ENCODE measurements at places on chromosomes 2 and 18. TPM values are rescaled to one million over a fixed set of nuclear protein-coding genes. Genes with fewer than 3 reads are reported as not detected.

DNA sequence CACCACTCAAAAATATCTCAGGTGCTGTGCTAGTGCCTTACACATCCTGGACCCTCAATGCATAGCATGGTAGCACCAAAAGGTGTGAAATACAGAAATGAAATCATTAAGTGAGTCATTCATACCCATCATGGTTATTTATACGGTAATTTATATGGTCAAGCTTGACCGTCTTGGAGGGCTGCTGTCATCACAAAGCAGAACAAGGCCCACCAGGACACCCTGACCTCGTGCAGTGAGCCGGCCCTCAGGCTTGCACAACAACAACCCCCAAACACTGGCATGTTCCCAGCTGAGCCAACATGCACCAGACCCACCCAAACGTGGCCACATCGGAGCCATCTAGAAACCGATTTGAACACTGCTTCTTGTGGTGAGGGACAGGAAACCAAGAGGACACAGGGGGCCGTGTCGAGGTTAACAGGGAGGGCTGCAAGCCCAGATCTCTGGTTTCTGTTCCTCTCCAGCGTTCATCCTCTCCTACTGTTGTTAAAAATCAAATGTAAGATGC, 378.5 kb upstream of the ID2 start:
- peak overlapping the region; percentile 87 for H3K27ac ChIP-seq
- peak overlapping the region; percentile 82 for H3K4me3 ChIP-seq
- H3K4me1 ChIP-seq = peaks cover 66% of the 10 kb centered on the region
- no peaks in the 10 kb centered on the region for H3K36me3 ChIP-seq

REG3A gene
- not detected for total RNA-seq

- no peak overlapping the region for H3K4me3 ChIP-seq
- H3K27ac ChIP-seq = no peak overlapping the region
- H3K36me3 ChIP-seq = peaks cover 2% of the 10 kb centered on the region
- H3K4me1 ChIP-seq = peaks cover 17% of the 10 kb centered on the region
- no peaks in the 10 kb centered on the region for H3K27me3 ChIP-seq
Measured at GRCh38 chr2:61857224-61857623, 3.4 kb upstream of the FAM161A start.

DNA sequence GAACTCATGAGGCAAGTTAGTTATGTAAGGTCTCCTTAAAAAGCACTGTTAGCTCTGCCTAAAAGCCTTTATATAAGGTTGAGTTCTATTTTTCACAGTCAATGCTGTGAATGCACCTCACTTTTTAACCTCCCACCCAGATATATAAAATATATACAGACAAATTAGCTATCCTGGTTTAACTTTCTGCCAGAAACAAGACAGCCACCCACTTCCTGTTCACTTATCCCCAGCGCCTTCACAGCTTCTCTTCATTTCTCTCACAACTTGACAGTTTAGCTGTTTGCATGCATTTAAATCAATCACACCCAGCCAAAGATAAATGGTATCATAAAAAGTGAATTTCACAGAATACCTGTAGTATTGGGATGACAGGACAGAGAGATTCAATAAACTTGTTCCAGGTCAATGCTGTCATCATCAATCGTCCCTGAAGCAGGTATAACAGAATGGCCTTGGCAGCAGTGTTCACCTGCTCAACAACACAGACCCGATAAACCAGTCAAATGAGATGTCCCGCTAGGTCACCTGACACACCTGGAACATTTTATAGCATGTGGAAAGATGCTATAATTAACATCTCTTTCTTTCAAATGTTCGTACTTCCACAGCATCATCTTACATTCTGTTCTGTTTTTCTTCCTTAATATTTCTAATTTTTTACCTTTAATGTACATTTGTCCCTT, 55.7 kb downstream of the RTTN start:
- H3K27me3 ChIP-seq = no peaks in the 10 kb centered on the region
- no peak for DNase-seq
- no peak overlapping the region for H3K27ac ChIP-seq
- peaks cover 9% of the 10 kb centered on the region for H3K36me3 ChIP-seq

TXNDC2 gene
- total RNA-seq = not detected

- no peak overlapping the region for H3K4me3 ChIP-seq
- H3K27me3 ChIP-seq = no peaks in the 10 kb centered on the region
- no peaks in the 10 kb centered on the region for H3K36me3 ChIP-seq
Measured at GRCh38 chr2:217261452-217261851, 401.6 kb upstream of the TNP1 start.

DNA sequence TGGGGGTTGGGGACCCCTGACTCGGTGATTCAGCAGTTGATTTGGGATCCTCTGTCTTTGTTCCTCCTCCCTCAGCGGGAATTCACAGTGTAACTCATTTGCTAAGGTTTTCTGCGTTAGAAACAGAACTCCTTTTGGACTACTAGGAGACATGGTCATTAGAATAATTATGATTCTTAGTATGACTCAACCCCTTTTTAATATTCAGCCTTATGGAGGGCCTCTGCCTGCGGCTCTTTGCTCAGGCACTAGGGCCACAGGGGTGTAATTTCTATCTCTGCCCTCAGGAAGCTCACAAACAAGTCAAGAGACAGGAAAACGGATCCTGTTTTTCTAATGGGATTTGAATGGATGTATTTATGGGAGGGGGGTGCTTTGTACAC, 117.4 kb downstream of the SPTBN1 start:
- peak overlapping the region; percentile 99 for H3K27ac ChIP-seq
- no peak for DNase-seq
- H3K27me3 ChIP-seq = no peaks in the 10 kb centered on the region
- peaks cover 84% of the 10 kb centered on the region for H3K4me1 ChIP-seq
- H3K36me3 ChIP-seq = no peaks in the 10 kb centered on the region

HRH4 gene
- total RNA-seq = 8.5 TPM

VWA3B gene
- total RNA-seq = not detected

DNA sequence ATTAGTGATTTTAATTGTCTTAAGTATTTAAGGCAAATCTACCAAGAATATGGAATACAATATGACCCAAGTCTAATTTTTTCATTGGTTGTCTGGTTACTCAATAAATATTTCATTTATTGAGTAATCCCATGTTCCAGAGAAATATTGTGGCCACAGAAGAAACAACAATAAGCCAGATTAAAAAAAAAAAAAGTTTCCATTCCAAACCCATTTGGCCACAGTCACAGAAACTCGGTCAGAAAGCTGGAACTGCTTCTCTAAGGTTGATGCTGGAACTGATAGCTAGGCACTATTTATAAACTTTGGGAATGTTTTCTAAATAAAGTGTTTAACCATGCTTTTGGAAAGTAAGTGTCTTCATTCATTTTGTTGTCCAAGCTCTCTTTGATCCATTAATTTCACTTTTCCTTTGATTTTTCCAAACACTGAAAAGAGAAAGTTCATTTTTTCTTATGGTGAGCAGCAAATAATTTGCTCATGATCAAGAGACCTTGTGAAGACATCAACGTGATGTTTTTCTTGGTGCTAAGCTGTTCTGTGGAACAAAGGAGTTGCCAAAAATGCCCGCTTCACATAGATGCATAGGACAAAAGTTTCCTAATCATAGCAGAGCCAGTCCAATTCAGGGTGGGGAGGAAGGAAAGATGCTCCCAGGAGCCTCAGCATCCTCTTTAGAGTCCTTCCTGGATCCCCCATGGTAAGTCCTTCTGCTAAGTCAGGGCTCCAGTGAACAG, 72.1 kb upstream of the CCBE1 start:
- peaks cover 10% of the 10 kb centered on the region for H3K27me3 ChIP-seq
- no peaks in the 10 kb centered on the region for H3K4me1 ChIP-seq
- DNase-seq = no peak
- H3K4me3 ChIP-seq = no peak overlapping the region
- H3K36me3 ChIP-seq = no peaks in the 10 kb centered on the region

CNGA3 gene
- total RNA-seq = not detected

DNA sequence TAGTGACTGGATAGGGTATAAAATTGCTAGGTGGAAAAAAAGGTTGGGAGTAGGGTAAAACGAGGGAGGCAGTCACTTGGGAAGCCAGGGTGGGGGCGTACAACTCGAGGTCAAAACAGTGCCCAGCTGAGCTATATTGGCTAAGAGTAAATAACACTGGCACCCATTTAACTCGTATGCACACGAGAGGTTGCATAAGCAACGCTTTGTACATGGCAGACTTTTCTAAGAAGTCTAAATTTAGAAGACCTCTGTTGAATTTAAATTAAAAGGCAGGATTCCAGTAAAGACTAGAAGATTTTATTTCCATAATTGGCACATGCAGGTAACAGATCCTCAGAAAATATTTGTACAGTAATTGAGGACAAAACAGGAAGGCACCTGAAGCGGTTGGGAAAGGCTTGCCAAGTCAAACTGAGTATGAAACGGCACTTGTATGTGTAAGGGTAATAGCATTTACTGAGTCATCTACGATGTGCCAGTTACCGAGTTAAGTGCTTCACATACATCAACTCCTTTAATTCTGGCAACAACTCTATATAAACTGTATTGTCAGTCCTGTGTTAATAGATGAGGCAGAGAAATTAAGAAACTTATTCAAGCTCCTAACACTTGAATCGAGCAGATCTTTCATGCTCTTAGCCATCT, 1.4 kb upstream of the MALT1 start:
- H3K4me1 ChIP-seq = peaks cover 38% of the 10 kb centered on the region
- H3K27ac ChIP-seq = peak overlapping the region; percentile 8
- H3K27me3 ChIP-seq = no peaks in the 10 kb centered on the region
- no peak for DNase-seq
- peak overlapping the region; percentile 97 for H3K4me3 ChIP-seq
- H3K36me3 ChIP-seq = peaks cover 5% of the 10 kb centered on the region

B4GALT6 gene
- 2.3 TPM for total RNA-seq

REV1 gene
- total RNA-seq = 47.3 TPM

- no peak for DNase-seq
- H3K27ac ChIP-seq = no peak overlapping the region
- no peak overlapping the region for H3K4me3 ChIP-seq
- peaks cover 7% of the 10 kb centered on the region for H3K36me3 ChIP-seq
Measured at GRCh38 chr2:118115761-118116160, 27.5 kb downstream of the INSIG2 start.

GRCh38 chr2:68176657-68177056, 19.0 kb downstream of the PNO1 start:
- H3K27ac ChIP-seq = no peak overlapping the region
- peaks cover 10% of the 10 kb centered on the region for H3K4me1 ChIP-seq
- DNase-seq = no peak
- no peaks in the 10 kb centered on the region for H3K27me3 ChIP-seq

GRCh38 chr18:12765586-12765985, 62.7 kb downstream of the PSMG2 start:
- H3K4me3 ChIP-seq = no peak overlapping the region
- H3K4me1 ChIP-seq = no peaks in the 10 kb centered on the region
- no peak for DNase-seq
- H3K27me3 ChIP-seq = no peaks in the 10 kb centered on the region

Measured in T-helper 17 cell (primary cell).